ENCODE measurements at places on chromosomes 12 and 14. TPM values are rescaled to one million over a fixed set of nuclear protein-coding genes. Genes with fewer than 3 reads are reported as not detected.

DNA sequence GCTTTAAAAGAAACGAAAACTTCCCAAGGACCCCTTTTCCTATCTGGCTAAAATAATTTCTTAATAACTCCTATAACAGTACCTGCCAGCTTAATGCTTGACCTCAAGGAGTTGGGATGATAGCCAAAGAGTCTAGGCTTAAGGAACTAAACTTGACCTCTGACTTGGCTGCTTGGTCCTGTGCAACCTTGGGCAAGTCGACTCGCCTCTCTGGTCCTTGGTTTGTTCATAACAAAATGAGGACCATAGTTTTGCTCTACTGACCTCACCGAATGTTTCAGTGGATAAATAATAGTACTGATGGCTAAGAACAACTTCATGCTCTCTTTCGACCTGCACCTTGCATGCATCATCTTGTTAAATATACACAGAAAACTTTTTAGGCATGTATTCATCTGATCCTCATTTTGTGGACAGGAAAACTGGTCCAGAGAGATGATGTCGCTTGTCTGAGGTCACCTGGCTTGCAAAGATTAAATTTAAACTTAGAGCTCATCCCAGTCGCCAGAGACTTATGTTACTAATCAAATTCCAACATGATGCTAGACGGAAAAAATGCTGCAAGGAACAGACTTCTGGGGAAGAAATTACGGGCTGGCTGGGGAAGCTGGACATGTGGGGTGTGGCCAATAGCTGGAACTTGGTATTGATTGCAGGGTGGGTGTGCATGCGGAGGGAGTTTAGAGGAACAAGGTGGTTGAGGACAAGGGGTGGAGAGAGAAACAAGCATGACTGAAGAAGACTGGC, 38.0 kb upstream of the WSCD2 start:
- H3K4me3 ChIP-seq, result no peak overlapping the region
- H3K36me3 ChIP-seq, result no peaks in the 10 kb centered on the region
- DNase-seq, result no peak
- H3K27me3 ChIP-seq, result no peaks in the 10 kb centered on the region

Gene EEA1
- total RNA-seq, result 10.5 TPM

DNA sequence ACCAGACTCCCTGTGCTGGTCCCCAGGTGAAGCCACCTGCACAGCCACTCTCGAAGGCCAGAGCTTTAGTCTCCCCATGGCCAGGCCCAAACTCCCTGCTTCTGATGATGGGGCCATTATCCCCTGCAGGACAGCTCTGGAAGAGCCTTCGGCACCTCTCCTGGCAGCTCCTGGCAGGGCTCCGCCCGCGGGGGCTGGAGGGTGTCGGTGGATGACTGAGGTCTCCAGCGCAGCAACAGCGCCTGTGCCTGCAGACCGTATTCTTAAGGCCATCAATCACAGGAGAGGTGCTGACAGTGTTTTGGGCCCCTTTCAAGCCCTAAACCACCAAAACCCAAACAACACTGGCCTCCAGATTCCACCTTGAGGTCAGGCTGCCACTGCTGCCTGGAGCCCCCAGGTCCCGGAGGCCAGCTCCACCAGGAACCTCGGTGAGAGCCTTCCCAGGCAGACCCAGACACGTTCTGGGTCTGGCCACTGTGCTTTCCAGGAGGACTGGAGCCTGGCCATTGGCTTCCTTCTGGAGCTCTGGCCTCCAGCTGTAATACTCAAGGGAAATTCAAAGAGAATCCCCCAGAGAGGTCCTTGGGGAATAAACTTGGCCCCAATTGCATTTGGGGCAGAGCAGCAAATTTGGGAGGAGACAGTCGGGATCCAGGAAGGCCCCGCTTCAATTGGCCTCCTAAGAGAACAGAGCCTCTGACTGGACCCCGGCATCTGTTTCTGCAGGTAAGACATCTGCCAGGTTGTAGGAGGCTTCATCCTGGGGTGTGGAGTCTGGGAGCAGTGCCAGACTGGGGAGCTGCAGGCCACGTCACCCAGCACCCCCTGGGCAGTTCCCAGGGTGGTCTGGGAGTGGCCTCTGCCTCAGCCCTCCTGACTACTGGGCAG, 210.6 kb upstream of the RTL1 start:
- no peaks in the 10 kb centered on the region for H3K4me1 ChIP-seq
- no peaks in the 10 kb centered on the region for H3K27me3 ChIP-seq
- no peak overlapping the region for H3K27ac ChIP-seq
- DNase-seq, result no peak
- no peaks in the 10 kb centered on the region for H3K36me3 ChIP-seq

DNA sequence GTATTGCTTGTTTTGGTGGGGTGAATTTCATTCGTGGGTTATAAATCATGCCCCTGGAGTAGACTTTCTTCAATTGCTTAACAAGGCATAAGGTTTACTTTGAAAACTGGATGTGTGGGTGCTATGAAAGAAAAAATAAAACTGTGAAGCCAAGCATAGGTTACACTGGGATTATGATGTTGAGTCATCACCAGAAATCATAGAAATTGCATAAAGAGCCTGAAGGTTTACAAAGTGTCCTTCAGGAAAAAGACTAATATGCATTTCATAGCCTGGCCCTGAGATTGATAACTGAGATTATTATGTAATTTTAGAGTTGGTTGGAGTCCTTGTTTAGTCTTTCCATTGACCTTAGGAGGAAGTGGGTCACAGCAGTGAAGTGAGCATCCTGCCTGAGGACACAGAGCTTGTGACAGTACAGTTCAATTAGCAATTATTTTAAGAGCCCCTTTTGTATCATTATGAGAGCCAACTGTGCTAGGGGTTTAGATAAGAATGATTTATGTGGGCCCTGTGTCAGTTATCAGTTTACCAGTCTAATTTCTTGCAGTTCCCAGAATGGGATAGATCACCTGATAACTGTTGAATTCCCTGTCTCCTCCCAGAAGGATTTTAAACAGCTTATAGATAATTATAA, 13.6 kb downstream of the LRRK2 start:
- H3K27ac ChIP-seq, result no peak overlapping the region
- H3K27me3 ChIP-seq, result no peaks in the 10 kb centered on the region
- DNase-seq, result no peak
- no peaks in the 10 kb centered on the region for H3K36me3 ChIP-seq
- H3K4me3 ChIP-seq, result no peak overlapping the region

Gene ANKRD33
- total RNA-seq, result not detected

GRCh38 chr12:572532-572899, 90.7 kb downstream of the NINJ2 start:
- no peak overlapping the region for H3K4me3 ChIP-seq
- H3K27ac ChIP-seq, result no peak overlapping the region
- no peaks in the 10 kb centered on the region for H3K36me3 ChIP-seq
- H3K27me3 ChIP-seq, result no peaks in the 10 kb centered on the region

DNA sequence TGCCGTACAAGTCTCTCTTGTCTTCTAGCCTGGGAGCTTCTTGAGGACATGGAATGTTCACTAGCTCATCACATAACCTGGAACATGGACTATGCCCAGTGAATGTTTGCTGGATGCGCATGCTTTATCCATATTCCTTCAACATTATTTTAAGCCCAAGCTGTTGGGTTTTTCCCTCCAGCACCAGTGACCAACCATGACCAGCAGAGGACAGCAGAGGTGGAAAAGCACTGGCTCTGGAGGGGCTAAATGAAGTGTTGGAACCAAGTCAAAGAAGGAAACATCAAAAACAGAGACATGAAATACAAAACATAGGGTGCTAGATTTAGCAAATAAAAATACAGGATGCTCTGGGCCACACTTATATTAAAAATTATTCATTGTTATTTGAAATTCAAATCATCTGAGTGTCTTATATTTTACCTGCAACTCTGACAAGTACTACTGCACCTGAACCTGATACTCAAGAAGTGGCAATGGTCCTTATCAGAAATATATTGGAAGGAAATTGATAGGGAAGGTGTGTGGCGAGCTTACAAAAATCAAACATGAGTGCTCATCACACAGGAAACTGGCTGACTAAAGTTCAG, 23.1 kb upstream of the HELB start:
- no peak overlapping the region for H3K4me3 ChIP-seq
- no peaks in the 10 kb centered on the region for H3K36me3 ChIP-seq
- no peaks in the 10 kb centered on the region for H3K27me3 ChIP-seq
- peaks cover 27% of the 10 kb centered on the region for H3K4me1 ChIP-seq
- DNase-seq, result peak; percentile 50

DNA sequence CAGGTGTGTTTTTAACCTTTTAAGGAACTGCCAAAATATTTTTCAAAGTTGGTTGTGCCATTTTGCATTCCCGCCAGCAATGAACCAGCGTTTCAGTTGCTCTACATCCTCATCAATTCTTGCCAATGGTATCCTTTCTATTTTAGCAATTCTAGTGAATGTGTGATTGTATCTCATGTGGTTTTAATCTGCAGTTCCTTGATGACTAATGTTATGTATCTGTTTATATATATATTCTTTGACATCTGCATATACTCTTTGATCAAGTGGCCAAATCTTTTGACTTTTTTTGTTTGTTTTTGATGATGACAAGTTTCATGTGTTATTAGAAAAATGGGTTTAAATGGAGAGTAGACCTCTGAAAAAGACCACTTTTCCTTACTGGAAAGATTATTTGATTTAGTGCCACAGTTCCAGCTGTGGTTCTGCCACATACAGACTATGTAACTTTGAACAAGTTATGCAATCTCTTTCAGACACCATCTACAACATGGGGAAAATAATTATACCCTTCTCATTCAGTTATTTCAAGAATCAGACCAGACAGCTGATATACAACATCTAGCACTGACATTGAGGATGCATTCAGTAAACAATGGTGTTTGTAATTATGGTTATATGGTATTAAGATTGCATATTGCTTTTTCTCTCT, 146.3 kb upstream of the CNOT2 start:
- H3K27me3 ChIP-seq, result no peaks in the 10 kb centered on the region
- H3K4me1 ChIP-seq, result no peaks in the 10 kb centered on the region
- H3K36me3 ChIP-seq, result no peaks in the 10 kb centered on the region
- no peak for DNase-seq

Gene SDR9C7
- not detected for total RNA-seq

- no peak overlapping the region for H3K4me3 ChIP-seq
- H3K4me1 ChIP-seq, result peaks cover 25% of the 10 kb centered on the region
- DNase-seq, result no peak
- H3K27ac ChIP-seq, result no peak overlapping the region
Measured at GRCh38 chr12:11799502-11799873, 150.0 kb downstream of the ETV6 start.

- H3K4me3 ChIP-seq, result no peak overlapping the region
- no peaks in the 10 kb centered on the region for H3K4me1 ChIP-seq
- H3K27me3 ChIP-seq, result no peaks in the 10 kb centered on the region
- H3K27ac ChIP-seq, result no peak overlapping the region
- H3K36me3 ChIP-seq, result no peaks in the 10 kb centered on the region
Measured at GRCh38 chr12:89571491-89572195, 45.8 kb upstream of the POC1B start.

Gene HHIPL1
- total RNA-seq, result not detected

- peaks cover 9% of the 10 kb centered on the region for H3K4me1 ChIP-seq
- H3K4me3 ChIP-seq, result no peak overlapping the region
- DNase-seq, result no peak
- H3K36me3 ChIP-seq, result no peaks in the 10 kb centered on the region
- no peak overlapping the region for H3K27ac ChIP-seq
- H3K27me3 ChIP-seq, result no peaks in the 10 kb centered on the region
Measured at GRCh38 chr14:34711169-34711568, 3.2 kb downstream of the CFL2 start.

DNA sequence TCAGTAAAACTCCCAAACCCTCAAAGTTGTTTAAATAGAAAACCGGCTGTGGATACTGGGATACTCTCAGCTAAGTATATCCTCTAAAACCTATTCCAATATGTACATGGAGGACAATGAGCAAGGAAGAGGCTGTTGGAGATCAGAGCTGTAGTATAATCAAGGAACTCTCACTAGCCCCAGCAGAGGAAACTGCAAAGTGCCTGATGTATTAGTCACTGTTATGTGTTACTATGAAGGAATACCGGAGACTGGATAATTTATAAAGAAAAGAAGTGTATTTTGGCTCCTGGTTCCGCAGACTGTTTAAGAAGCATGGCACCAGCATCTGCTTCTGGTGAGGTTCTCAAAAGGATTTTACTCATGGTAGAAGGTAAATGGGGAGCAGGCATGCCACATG, 65.6 kb upstream of the RPL10L start:
- no peaks in the 10 kb centered on the region for H3K27me3 ChIP-seq
- H3K36me3 ChIP-seq, result no peaks in the 10 kb centered on the region
- no peak overlapping the region for H3K4me3 ChIP-seq
- H3K4me1 ChIP-seq, result no peaks in the 10 kb centered on the region

- no peaks in the 10 kb centered on the region for H3K27me3 ChIP-seq
- no peak overlapping the region for H3K4me3 ChIP-seq
- peaks cover 6% of the 10 kb centered on the region for H3K36me3 ChIP-seq
- H3K27ac ChIP-seq, result no peak overlapping the region
- H3K4me1 ChIP-seq, result peaks cover 75% of the 10 kb centered on the region
- no peak for DNase-seq
Measured at GRCh38 chr12:104501660-104502059, 44.9 kb downstream of the CHST11 start.

- no peak for DNase-seq
- no peak overlapping the region for H3K4me3 ChIP-seq
- no peak overlapping the region for H3K27ac ChIP-seq
- H3K27me3 ChIP-seq, result peaks cover 4% of the 10 kb centered on the region
Measured at GRCh38 chr12:94544355-94544754, 84.7 kb upstream of the CEP83 start.

- no peak for DNase-seq
- no peak overlapping the region for H3K27ac ChIP-seq
- no peak overlapping the region for H3K4me3 ChIP-seq
- H3K4me1 ChIP-seq, result no peaks in the 10 kb centered on the region
- no peaks in the 10 kb centered on the region for H3K36me3 ChIP-seq
- H3K27me3 ChIP-seq, result no peaks in the 10 kb centered on the region
Measured at GRCh38 chr12:28602786-28603185, 412.5 kb downstream of the CCDC91 start.

GRCh38 chr12:7123806-7124522, 4.7 kb downstream of the RBP5 start:
- no peak for DNase-seq
- H3K27me3 ChIP-seq, result no peaks in the 10 kb centered on the region
- H3K36me3 ChIP-seq, result no peaks in the 10 kb centered on the region
- no peak overlapping the region for H3K4me3 ChIP-seq

Gene LRRC9
- not detected for total RNA-seq

DNA sequence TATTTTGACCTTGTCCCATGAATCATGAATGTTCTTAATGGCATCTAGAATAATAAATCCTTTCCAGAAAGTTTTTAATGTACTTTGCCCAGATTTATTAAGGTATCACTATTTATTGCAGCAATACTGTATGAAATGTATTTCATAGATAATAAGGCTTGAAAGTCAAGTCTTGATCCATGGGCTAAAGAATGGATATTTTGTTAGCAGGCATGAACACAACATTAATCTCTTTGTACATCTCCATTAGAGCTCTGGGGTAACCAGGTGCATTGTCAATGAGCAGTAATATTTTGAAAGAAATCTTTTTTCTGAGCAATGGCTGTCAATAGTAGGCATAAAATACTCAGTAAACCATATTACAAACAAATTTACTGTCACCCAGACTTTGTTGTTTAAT, 141.6 kb upstream of the RPL10L start:
- H3K27me3 ChIP-seq, result no peaks in the 10 kb centered on the region
- no peaks in the 10 kb centered on the region for H3K4me1 ChIP-seq
- no peak overlapping the region for H3K4me3 ChIP-seq
- no peak for DNase-seq
- no peak overlapping the region for H3K27ac ChIP-seq
- H3K36me3 ChIP-seq, result no peaks in the 10 kb centered on the region

Gene APOF
- total RNA-seq, result not detected

- H3K36me3 ChIP-seq, result no peaks in the 10 kb centered on the region
- H3K27ac ChIP-seq, result no peak overlapping the region
- H3K27me3 ChIP-seq, result no peaks in the 10 kb centered on the region
- H3K4me3 ChIP-seq, result no peak overlapping the region
- no peaks in the 10 kb centered on the region for H3K4me1 ChIP-seq
Measured at GRCh38 chr14:65594153-65594881, 181.8 kb downstream of the FUT8 start.

Data from CD4-positive, alpha-beta T cell (primary cell).